ENCODE measurements at places on chromosomes 16 and 17. TPM values are rescaled to one million over a fixed set of nuclear protein-coding genes. Genes with fewer than 3 reads are reported as not detected.

The CBX2 gene
- polyA plus RNA-seq = 20.3 TPM

The TRPV2 gene
- polyA plus RNA-seq = 2.3 TPM

- DNase-seq = no peak
These were observed 17.7 kb upstream of the ZNF594 start for GRCh38 chr17:5209396-5209795.

The TMEM92 gene
- 2.8 TPM for polyA plus RNA-seq

- DNase-seq = no peak
These were observed 136.3 kb downstream of the NLK start for GRCh38 chr17:28178800-28179199.

DNA sequence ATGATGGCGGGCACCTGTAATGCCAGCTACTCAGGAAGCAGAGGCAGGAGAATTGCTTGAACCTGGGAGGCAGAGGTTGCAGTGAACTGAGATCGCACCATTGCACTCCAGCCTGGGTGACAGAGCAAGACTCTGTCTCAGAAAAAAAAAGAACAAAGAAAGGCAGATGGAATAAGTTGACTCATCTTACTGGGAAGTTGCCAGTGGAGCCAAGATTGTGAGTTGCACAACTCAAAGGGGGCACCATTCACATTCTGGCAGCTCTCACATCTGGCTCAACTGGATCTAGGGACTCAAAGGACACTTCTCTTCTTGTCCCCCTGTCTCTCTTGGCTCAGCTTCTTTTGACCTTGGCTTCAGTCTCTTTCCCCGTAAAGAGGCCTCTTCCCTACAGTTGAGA lies 53.7 kb upstream of the ETV4 start:
- DNase-seq = no peak

The CDH1 gene
- polyA plus RNA-seq = 105 TPM

- DNase-seq = no peak
These were observed 37.4 kb downstream of the ARHGAP23 start for GRCh38 chr17:38465391-38466345.

DNA sequence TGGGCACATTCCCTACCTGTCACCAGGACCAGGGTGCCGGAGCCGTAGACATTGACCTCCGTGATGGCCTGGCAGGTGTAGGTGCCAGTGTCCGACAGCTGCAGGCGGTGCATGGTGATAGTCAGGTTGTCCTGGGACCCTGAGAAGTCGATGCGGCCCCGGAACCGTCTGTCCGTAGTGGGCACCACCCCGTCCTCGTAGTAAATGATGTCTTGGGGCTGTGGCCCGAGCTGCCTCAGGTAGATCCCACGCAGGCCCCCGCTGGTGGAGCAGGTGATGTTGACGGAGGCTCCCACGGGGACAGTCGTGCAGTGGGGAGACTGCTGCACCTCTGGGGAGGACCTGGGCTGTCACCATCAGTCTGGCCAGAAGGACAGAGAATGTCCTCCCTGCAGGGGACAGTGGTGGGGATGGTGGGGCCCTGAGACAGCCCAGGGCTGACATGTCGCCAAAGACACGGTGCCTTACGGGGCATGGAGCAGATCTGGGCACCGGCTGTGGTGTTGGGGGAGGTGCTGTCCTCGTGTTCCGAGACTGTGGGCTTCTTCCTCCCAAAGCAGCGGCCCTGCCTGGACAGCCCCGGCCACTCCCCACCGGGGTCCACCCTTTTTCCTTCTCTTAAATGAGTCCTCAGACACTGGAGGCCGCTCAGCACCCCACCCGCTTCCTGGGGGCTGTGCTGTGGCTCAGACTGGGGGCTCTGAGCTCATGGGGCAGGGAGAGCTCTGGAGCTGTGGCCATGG lies 586 bp downstream of the CD7 start:
- DNase-seq = no peak

DNA sequence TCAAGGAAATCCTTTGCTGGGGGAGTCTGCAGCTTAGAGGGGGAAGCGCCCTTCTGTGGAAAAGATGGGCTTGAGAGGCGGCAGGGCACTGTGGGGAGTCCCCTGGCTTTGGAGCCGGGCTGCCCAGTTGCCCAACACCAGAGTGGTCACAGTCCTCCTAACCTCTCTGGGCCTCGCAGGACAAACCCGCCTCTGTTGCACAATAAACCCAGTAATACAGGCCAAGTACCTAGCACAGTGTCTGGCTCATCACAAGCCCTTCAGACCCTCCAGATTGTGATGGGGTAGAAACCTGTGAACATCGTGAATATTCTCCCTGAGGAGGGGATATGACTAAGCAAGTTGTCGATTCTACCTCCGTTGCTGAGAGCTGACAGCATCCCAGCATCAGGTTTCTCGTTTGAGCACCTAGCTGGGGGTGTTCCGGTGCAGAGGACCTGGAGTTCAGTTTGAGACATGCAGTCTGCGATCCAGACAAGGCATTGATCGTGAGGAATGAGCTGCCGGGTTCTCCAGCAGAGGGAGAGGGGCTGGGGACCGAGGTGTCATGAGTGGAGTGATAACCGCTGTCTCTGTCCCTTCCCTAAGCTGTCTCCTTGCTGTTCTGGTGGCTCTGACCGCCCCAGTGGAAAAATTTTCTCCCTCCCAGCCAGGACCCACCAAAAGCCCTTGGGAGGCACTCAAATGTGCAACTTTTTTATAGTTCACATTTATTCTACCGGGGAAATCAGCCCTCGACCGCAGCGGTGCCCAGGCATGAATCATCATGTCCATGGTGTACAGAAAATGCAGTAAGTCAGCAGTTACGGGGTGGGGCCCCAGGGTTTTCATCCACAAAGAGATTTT lies 161.9 kb downstream of the WSCD1 start:
- DNase-seq = no peak

DNA sequence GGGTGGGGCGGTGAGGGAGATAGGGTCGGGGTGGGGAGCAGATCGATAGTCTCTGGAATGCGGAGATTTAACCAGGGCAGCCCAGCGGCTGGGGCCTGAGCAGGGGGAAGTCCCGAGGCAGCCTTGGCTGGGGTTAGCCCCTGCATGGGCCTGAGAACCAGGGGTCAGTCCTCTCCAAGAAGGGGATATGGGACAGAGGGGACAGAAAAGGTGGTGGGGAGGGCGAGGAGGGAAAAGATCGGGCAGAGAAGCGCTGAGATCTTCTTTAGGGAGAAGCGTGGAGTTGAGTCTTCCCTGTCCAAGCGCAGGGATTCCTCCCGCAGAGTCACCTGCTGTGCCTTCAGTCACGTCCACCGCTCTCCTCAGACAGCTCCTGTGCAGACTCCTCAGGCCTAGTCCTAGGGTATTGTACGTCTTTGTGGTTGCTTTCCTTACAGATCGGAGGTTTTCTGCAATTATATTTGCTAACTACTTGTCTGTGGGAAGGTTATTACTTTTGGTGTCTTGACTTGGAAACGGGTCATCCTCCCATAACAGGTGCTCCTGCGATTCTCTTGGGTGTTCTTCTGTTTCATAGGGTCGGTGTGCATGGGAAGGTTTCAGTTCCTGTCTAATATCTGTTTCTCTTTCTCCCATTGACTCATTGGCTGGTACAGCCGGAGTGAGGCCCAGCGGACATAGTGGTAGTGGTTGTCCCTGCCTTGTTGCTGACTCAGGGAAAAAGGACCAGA lies 952 bp downstream of the CD300A start:
- DNase-seq = no peak

DNA sequence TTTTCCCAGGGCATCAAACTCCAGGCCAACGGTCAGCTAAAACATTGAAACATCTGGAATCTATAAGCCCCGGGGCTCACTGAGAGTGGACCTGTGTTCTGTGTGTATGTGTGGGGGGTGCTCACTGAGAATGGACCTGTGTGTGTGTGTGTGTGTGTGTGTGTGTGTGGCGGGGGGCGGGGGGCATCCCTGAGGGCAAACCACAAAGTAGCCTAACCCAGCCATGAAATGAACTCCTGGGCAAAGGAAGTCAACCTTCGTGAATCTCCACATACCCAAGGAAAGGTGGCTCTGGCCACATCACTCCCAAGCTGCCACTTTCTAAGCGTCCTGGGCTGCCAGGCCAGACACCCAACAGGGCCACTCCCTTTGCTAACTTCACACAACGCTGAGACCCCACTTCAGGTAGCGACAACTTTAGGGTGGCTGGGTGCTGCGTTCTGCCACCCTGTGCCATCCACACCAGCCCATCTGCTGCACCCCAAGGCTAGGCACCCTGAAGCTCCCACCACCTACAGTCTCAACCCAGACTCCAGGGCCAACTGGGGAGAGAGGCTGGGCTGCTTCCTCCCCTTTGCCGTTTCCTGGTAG lies 1.6 kb downstream of the MAFG start:
- no peak for DNase-seq

The TBC1D3G gene
- not detected for polyA plus RNA-seq

The MT1F gene
- 49.5 TPM for polyA plus RNA-seq

- DNase-seq = no peak
These were observed 13.3 kb downstream of the UTS2R start for GRCh38 chr17:82384730-82385481.

The CCL14 gene
- polyA plus RNA-seq = 25.3 TPM

The NPB gene
- 1.4 TPM for polyA plus RNA-seq

DNA sequence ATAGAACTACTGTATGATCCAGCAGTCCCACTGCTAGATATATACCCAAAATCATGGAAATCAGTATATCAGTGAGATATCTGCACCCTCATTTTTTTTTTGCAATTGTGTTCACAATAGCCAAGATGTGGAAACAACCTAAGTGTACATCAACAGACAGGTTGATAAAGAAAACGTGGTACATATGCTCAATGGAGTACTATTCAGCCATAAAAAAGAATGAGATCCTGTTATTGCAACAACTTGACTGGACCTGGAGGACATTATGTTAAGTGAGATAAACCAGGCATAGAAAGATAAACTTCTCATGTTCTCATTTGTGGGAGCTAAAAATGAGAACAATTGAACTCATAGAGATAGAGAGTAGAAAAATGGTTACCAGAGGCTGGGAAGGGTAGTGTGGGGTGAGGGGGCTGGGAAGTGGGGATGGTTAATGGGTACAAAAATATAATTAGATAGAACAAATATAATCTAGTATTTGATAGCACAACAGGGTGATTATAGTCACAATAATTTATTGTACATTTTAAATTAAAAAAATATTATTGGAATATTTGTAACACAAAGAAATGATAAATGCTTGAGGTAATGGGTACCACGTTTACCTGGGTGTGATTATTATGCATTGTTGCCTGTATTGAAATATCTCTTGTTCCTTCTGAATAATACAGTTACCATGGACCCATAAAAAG lies 7.8 kb upstream of the KRT10 start:
- DNase-seq = no peak

GRCh38 chr17:48261297-48261880 lies 153.8 kb downstream of the SNX11 start:
- no peak for DNase-seq

GRCh38 chr17:48996722-48997102 lies 473 bp upstream of the IGF2BP1 start:
- no peak for DNase-seq

GRCh38 chr17:60421273-60422161 lies 772 bp upstream of the CHCT1 start:
- DNase-seq = no peak

The TNFRSF13B gene
- not detected for polyA plus RNA-seq

DNA sequence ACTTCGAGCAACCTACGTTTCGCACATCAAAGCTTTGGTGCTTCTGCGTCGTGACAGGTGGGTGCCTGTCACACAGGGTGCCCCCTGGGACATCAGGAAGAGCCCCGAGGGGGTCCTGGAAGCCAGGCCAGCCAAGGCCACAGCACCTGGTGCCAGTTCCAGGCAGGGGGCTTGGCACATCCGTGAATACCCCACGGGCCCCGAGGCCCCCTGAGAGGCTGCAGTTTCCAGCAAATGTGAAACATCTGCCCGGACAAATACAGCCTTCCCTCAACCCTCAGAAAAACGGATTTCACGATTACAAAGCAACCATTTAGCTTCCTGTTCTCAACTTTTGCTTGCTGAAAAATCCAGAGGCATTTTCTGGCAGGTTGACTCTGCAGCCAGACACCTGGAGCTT lies 109.3 kb upstream of the METRNL start:
- no peak for DNase-seq

GRCh38 chr17:10042589-10043244 lies 137.6 kb upstream of the RCVRN start:
- DNase-seq = no peak

The NPTX1 gene
- 1.5 TPM for polyA plus RNA-seq

DNA sequence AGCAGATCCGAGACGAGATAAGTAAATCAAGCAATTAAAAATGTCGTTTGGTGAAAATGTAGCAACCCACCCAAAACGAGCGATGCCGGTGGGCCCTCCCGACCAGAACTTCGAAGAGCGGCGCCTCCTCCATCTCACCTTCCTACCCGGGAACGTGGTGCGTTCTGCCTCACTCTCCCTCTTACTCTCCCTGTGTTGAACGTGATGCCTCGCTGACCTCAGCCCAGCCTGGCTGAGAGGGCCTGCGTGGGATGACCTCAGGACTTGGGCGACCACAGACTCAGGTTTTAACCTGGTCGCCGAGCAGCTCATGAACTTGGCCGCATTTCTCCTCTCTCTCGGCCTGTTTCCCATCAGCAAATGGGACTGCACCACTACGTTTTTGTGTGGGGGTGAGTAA lies 69.7 kb upstream of the RPL38 start:
- no peak for DNase-seq

The PCGF2 gene
- 70.4 TPM for polyA plus RNA-seq

DNA sequence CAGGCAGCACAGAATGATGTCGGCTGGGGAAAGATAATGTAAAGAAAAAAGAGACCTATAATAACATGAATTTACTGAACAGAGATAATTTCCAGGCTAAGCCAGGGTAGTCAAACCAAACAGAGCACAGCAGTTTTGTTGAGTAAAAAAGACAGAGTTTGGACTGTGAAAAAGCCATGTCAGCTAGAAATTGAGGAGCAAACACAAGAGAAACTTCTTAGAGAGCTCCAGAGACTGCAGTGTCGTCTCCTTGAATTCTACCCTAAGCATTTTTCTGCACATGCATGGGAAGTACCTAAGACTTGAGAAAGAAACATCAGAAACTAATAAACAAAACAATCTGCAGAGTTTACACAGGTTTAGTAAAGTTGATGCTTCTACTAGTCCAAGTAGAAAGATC lies 1098.8 kb upstream of the CDH8 start:
- no peak for DNase-seq

The TXNL4B gene
- 21.9 TPM for polyA plus RNA-seq

- DNase-seq = no peak
These were observed 36.4 kb downstream of the EFCAB5 start for GRCh38 chr17:29977836-29978235.

DNA sequence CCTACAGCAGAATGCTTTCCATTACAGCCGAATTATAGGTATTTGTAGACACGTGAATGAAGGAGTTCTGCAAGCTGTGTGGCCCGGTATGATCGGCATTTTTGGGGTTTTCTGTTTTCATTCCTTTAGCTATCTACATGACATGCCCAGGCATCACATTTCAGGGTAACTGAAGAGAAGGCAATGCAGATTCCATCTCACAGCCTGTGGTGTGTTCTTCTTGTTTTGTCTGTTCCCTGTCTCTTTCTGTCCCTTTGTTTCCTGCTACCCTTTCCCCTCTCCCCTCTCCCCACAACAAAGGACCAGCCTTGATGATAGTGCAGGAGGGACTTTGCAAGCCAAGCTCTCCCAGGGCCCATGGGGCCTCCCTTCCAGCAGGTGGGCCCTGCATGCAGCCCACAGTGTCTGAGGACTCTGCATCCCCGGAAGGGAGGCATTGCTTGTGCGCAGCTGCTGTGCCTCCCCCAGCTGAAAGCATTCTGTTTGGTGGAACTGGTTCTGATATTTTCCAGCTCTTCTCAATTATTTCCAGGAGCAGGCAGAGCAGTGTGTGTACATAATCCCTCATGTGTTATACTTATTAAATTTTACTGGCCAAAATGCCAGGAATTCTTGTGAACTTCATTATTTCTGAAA lies 207.4 kb downstream of the RPTOR start:
- no peak for DNase-seq

The METTL9 gene
- polyA plus RNA-seq = 256 TPM

The C16orf86 gene
- 2.5 TPM for polyA plus RNA-seq
